ENCODE measurements at places on chromosomes 3 and 15. TPM values are rescaled to one million over a fixed set of nuclear protein-coding genes. Genes with fewer than 3 reads are reported as not detected.

Gene GREM1
- 364 TPM for total RNA-seq

Gene PIGB
- 9.0 TPM for total RNA-seq

Gene SEMA6D
- total RNA-seq = 13.4 TPM

Gene C3orf85
- total RNA-seq = not detected

Gene GOLGA8R
- 1.3 TPM for total RNA-seq

Gene MYD88
- total RNA-seq = 10.3 TPM

Gene NEO1
- 31.6 TPM for total RNA-seq

Gene UACA
- 107 TPM for total RNA-seq

Gene CDCP1
- total RNA-seq = 16.9 TPM

Gene NR2F2
- 9.2 TPM for total RNA-seq

Gene PLS1
- total RNA-seq = 0.83 TPM

Gene ENTPD3
- under 0.01 TPM for total RNA-seq

Gene SNUPN
- total RNA-seq = 31.3 TPM

Gene KIF15
- total RNA-seq = 3.8 TPM

Gene LTF
- not detected for total RNA-seq

Gene LRRIQ4
- total RNA-seq = under 0.01 TPM

Gene HTD2
- total RNA-seq = 8.9 TPM

Gene SH3GL3
- total RNA-seq = under 0.01 TPM

Gene ALPK3
- total RNA-seq = 0.50 TPM

Gene SCG5
- total RNA-seq = 46.2 TPM

Gene NANOGP8
- not detected for total RNA-seq

Gene LRRC3B
- not detected for total RNA-seq

Gene SLC51B
- total RNA-seq = 0.51 TPM

Gene MUC20
- total RNA-seq = under 0.01 TPM

Gene SLCO2A1
- under 0.01 TPM for total RNA-seq

Gene CPNE9
- total RNA-seq = not detected

Gene CLDN16
- total RNA-seq = under 0.01 TPM

Gene GLDN
- 50.7 TPM for total RNA-seq

Gene COL6A5
- under 0.01 TPM for total RNA-seq

Gene PRRT3
- 3.8 TPM for total RNA-seq

Gene OR4F6
- total RNA-seq = not detected

Gene RTP4
- total RNA-seq = 2.1 TPM

Gene NEK10
- 23.0 TPM for total RNA-seq

Gene WNT7A
- total RNA-seq = not detected

Gene QRICH1
- total RNA-seq = 59.0 TPM

Gene ATP13A5
- total RNA-seq = not detected
